Metanephros (tissue), 2 donors: ENCODE measurements at places on chromosomes 1 and 21. TPM values are rescaled to one million over a fixed set of nuclear protein-coding genes. Genes with fewer than 3 reads are reported as not detected.

Gene RAB3B
- total RNA-seq, result 3.7 TPM

Gene FAAH
- 27.0 TPM for total RNA-seq

Gene RYR2
- total RNA-seq, result 1.9 TPM

Gene CADM3
- total RNA-seq, result 0.88 TPM

Gene SPRR4
- not detected for total RNA-seq

Gene EDN2
- 3.5 TPM for total RNA-seq
